Dermis blood vessel endothelial cell (primary cell): ENCODE measurements at places on chromosomes 2 and 18. TPM values are rescaled to one million over a fixed set of nuclear protein-coding genes. Genes with fewer than 3 reads are reported as not detected.

- DNase-seq: peak; percentile 12
Observed at GRCh38 chr18:11981543-11982366, 448 bp downstream of the IMPA2 start.

DNA sequence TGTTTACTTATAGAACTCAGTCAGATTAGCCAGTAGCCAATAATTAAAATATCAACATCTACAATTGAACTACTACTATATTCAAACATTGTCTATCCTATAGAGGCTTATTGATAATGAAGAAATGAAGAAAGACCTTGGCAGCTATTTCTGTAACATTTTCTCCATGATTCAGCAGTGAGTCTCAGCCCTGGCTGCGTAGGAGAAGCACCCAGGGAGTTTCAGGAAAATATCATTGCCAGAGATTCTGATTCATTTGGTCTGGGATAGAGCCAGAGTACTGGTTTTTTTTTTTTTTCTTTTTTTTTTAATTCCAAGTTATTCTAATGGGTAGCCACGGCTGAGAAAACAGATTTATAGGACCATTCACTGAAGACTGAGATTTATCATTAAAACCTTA is 404.8 kb downstream of the TXNL1 start:
- DNase-seq: no peak

- no peak for DNase-seq
Observed at GRCh38 chr2:54030806-54031205, 60.0 kb upstream of the PSME4 start.

GRCh38 chr2:118084491-118085089 is 3.7 kb upstream of the INSIG2 start:
- DNase-seq: no peak

GRCh38 chr2:149877074-149877473 is 289.5 kb upstream of the MMADHC start:
- no peak for DNase-seq

- peak; percentile 2 for DNase-seq
Observed at GRCh38 chr18:58723810-58724602, 52.7 kb downstream of the MALT1 start.

DNA sequence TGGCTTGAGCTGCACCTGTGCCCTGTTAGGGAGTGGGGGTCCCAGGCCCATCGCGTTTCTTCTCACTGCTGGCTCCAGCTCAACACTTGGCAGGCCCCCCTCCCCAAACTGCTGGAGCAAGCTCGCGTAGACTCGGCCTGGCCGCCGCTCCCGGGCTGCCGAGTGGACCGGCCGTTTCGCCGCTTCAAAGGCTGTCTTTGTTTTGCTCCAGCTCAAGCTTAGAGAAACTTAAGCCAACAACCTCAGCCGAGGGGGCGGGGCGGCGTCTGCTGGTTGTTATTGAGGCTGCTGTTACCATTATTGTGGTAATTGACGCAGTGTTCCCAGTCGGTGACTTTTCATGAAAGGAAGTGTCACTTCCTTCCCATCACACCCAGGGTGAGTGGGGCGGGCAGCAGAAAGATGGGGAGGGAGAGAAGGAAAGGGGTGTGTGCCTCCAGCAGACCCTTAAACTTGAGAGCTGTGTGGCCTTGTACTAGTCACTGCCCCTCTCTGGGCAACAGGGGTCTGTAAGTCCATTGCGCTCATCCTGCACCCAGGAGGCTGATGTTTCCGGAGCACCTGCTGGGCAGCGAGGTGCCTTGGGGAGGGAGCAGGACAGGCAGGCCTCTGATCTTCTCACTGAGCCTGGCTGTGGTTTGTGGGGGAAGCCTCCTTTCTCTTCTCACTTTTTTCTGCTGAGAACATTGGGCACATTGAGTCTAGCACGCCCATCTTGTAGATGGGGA is 2.1 kb downstream of the ARID5A start:
- peak; percentile 86 for DNase-seq

DNA sequence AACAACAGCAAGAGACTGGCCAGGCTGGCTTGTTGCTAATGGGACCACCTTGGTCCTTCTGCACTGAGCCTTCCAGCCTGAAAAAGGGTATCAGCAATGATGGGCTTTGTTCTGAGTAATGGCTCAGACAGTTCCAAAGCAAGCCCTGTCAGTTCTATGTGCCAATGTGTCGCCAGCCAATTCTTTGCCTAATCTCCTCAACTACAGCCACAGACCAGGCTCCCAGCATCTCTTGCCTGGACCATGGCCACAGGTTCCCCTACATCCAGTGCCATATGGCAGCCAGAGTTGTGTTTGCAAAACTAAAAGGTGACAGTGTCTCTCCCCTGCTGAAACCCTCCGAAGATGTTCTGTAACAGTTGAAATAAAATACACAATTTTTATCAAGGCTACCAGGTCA is 61.5 kb upstream of the TMEM177 start:
- no peak for DNase-seq

GRCh38 chr2:33015421-33016142 is 68.8 kb downstream of the LTBP1 start:
- no peak for DNase-seq

- no peak for DNase-seq
Observed at GRCh38 chr2:216388046-216388884, 16.0 kb upstream of the MARCHF4 start.

- no peak for DNase-seq
Observed at GRCh38 chr2:79368116-79368630, 144.7 kb upstream of the CTNNA2 start.

- no peak for DNase-seq
Observed at GRCh38 chr18:65423776-65424175, 327.0 kb upstream of the CDH7 start.

GRCh38 chr2:56693501-56693900 is 509.7 kb downstream of the CCDC85A start:
- no peak for DNase-seq

- no peak for DNase-seq
Observed at GRCh38 chr18:75064513-75064905, 144.4 kb downstream of the PTGR3 start.

DNA sequence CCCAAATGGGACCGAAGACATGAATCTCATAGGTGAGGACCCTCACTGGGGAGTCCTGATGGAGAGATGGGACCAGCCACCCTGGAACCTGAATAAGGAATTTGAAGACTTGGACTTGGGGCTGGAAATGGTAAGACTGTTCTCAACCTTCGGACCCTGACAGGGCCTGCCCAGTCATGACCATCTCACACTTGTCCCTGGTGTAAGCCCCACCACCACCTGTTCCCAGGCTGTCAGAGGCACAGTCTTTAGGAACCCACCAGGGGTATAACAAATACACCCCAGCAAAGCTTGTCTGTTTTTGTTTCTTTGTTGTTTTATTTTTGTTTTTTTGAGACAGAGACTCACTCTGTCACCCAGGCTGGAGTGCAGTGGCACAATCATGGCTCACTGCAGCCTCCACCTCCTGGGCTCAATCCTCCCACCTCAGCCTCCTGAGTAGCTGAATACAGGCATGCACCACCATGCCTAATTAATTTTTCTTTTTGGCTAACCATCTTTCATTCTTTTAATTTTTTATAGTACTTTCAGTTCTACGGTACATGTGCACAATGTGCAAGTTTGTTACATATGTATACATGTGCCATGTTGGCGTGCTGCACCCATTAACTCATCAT is 106.1 kb downstream of the GFPT1 start:
- no peak for DNase-seq

GRCh38 chr18:46832849-46833248 is 76.0 kb upstream of the ST8SIA5 start:
- no peak for DNase-seq

DNA sequence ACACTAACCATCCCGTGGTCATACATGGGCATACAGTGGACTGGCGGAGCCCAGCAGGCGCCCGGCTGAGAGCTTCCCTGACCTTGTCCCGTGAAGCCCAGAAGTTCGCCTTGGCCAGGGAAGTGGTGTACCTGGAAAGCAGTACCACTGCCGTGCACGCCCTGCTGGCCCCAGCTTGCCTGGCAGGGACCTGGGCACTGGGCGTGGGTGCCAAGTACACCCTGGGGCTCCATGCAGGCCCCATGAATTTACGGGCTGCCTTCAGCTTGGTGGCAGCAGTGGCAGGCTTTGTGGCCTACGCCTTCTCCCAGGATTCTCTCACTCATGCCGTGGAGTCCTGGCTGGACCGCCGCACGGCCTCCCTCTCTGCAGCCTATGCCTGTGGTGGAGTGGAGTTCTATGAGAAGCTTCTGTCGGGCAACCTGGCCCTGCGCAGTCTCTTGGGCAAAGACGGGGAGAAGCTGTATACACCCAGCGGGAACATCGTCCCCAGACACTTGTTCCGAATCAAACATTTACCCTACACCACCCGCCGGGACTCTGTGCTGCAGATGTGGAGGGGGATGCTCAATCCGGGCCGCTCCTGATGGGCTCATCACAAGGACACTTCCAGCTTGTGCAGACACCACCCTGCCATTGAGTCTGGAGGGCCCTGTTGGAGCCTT is 2.3 kb downstream of the TMEM177 start:
- no peak for DNase-seq

GRCh38 chr18:55634545-55634944 is 46.6 kb upstream of the TCF4 start:
- peak; percentile 0 for DNase-seq

DNA sequence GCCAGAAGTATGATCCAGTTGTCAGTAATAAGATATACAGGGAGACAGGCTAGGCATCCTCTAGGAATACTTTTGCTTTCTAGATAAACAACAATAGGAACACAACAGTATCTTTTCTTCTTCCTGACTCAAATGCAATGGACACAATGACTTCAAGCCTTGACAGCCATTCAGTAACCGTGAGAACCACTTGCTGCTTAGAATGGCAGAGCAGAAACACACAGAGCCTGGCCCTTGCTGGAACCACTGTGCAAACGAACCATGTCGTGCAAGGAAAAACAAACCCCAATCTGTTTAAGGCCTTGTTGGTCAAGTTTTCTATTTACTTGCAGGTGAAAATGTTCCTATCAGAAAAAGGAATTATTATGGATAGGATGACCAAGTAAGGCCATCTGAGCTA is 18.8 kb downstream of the TRIP12 start:
- no peak for DNase-seq

DNA sequence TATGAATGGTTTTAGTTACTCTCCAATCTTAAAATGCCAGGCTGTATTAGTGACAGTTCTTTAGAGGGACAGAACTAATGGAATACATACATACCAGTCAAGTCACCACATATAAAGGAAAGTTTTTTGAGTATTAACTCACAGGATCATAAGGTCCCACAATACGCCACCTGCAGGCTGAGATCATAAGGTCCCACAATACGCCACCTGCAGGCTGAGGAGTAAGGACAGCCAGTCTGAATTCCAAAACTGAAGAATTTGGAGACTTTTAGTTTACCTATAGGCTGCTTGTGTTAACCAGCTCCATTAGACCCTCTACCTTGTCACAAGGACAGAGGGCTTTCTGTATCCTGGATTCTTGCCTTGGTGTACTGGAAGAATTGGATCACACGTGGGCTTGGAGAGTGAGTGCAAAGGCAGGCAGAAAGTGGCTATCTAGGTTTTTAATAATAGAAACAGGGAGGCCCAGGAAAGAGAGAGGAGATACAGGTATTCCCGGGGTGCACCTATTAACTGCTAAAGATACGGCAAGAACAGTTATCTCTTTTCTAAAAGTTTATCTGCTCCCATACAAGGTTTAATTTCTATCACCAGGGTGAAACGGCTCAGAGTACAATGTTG is 234.9 kb upstream of the CYRIA start:
- DNase-seq: no peak

GRCh38 chr2:171754254-171754939 is 67.1 kb downstream of the DYNC1I2 start:
- DNase-seq: no peak

DNA sequence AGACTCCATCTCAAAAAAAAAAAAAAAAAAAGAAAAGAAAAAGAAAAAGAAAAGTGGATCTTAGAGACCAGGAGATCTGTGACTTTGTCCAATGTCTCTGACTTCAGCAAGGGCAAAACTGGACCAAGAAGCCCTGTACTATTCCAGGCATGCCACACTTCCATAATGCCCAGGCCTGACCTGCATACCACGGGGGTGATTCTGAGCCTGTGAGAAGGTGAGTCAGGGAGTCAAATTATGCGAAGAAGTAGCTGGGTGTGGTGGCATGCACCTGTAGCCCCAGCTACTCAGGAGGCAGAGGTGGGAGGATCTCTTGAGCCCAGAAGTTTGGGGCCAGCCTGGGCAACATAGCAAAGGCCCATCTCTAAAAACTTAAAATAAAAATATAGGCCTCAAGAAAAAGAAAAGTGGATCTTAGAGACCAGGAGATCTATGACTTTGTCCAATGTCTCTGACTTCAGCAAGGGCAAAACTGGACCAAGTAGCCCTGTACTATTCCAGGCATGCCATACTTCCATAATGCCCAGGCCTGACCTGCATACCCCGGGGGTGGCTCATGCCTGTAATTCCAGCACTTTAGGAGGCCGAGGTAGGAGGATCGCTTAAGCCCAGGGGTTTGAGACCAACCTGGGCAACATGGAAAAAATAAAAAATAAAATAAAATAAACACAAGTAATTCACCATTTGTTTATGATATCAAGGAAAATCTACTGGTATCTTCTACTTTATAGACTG is 12.2 kb upstream of the PUM2 start:
- no peak for DNase-seq

DNA sequence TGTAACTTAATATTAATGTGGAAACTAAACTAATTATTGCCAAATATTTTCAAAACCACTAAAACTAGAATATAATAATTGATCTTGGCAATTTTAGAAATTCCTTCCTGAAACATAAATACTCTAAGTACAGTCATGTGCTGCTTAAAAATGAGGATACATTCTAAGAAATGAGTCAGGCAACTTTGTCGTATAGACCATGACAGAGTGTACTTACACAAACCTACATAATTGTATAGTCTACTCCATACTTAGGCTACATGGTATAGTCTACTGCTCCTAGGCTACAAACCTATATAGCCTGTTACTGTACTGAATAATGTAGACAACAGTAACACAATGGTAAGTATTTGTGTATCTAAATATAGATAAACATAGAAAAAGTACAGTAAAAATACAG is 27.6 kb downstream of the FEZ2 start:
- DNase-seq: peak; percentile 48

Gene LAMA3
- 14.1 and 15.9 TPM in 2 replicates for total RNA-seq

Gene VWC2L
- total RNA-seq: not detected in 2 replicates

Gene PLEK
- 0.17 TPM in 1 of 2 replicates, not detected in the other for total RNA-seq

Gene INHBB
- total RNA-seq: 8.5 and 11.8 TPM in 2 replicates

Gene OBSL1
- total RNA-seq: 38.8 TPM in 2 replicates

Gene RPRM
- not detected in 2 replicates for total RNA-seq

Gene ARHGAP28
- 4.3 and 7.9 TPM in 2 replicates for total RNA-seq

Gene CAVIN2
- 430 and 571 TPM in 2 replicates for total RNA-seq

Gene UGT1A9
- total RNA-seq: under 0.01 and 0.05 TPM in 2 replicates

Gene GPR35
- 0.33 and 0.85 TPM in 2 replicates for total RNA-seq
